ENCODE measurements at places on chromosomes 3 and 15.

- DNase-seq = no peak
Observed at GRCh38 chr3:150635526-150635925, 32.4 kb downstream of the SELENOT start.

- DNase-seq = no peak
Observed at GRCh38 chr15:79919749-79920511, 23.1 kb upstream of the MTHFS start.

GRCh38 chr3:89912031-89912430 lies 804.6 kb downstream of the EPHA3 start:
- DNase-seq = no peak

DNA sequence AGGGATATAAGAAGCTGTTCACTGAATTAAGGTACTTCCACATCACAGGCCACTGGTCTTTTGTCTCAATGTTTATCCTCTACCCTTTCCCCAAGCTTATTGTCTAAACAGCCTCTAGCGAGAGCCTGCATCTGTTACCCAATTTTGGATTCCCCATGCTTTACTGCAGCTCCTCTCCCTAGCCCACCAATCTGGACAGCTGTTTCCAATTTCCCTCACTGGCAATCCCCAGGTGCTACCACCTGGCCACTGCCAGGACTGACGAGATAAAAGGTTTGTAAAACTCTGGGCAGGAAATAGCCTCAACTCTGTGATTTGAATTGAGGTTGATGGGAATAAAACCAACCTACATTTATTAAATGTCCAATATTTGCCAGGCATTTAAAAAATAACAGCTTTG lies 58.0 kb upstream of the TEX9 start:
- no peak for DNase-seq

DNA sequence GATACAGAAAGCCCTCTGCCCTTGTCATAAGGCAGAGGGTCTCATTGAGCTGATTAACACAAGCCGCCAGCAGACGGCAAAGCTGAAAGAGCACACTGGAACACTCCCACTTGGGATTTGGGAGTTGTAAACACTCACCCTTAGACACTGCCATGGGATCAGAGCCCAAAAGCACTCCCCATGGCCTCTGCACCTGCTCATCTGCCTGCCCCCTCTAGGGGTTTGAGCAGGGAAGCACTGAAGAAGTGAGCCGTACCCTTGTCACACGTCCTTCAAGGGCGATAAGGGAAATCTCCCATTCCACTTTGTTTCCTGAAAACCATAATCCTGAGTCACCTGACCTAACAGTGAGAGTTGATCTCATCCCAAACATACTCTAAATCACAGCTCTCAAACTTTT lies 14.7 kb downstream of the FSIP1 start:
- DNase-seq = no peak

GRCh38 chr3:8441969-8442559 lies 59.6 kb upstream of the LMCD1 start:
- DNase-seq = no peak

DNA sequence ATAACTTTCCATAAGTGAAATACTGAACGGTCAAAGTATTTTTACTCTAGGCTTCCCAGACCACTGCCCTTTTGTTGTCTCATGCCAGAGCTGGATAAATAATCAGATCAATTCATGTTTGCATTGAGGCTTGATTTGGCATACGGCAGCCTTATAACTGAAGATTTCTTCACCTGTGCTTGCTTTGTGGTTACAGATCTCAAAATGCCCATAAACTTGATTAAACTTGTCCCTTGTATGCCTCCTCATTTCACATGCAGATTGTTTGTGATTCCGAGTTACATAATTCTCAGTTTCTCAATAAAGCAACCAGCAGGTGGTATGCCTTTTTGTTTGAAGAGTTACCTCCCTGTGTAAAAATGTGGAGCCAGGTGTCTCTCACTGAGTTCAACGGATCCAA lies 211.4 kb upstream of the LRIG1 start:
- DNase-seq = no peak

DNA sequence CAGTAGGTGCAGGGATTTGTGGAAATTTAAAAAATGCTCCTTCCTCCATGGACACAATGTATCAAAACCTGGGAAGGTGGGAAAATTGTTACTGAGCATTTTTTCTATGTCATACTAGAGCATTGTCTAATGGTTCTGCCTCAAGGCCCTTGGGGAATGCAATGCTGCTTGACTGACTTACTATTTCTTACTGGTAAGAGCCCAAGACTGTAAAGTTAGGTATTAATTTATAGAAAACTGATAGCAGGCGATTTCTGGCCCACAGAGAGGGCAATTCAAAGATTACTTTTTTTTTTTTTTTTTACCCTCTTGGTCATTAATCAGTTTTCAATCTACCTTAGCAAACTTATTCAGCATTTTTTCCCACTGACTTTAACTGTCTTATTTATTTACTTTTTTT lies 38.5 kb upstream of the MRPL3 start:
- no peak for DNase-seq

DNA sequence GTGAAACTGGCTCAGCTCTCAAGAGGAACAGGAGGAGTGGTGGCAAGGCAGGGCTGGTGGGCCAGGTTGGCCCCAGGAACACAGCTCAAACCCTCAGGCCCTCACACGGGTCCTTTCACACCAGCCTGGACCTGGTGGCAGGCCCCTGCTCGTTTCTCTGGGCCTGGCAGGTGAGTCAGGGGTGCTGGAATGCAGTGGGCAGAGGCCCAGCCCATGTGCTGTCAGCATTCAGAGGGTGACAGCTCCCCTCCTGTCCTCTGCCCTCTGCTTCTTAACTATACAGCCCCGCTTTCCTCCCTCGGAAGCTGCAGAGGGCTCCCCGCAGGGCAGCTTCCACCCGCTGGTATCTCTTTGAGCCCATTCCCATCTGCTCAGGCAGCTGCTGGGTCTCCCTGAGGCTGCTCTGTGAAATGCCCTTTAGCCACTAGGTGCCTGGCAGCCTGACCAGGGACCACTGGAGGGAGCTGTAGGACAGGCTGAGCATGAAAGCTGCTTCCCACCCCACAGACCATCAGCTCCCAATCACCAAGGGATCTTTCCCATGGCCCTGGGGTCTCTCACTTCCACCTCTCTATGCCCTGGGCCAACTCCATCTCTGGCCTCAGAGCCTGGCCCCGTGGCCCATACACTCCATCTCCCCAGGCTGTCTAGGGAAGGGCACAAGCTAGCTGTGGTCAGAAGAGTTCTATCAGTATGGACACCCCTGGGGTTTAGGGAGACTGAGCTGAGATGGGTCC lies 24.8 kb downstream of the SHF start:
- DNase-seq = peak; percentile 82

DNA sequence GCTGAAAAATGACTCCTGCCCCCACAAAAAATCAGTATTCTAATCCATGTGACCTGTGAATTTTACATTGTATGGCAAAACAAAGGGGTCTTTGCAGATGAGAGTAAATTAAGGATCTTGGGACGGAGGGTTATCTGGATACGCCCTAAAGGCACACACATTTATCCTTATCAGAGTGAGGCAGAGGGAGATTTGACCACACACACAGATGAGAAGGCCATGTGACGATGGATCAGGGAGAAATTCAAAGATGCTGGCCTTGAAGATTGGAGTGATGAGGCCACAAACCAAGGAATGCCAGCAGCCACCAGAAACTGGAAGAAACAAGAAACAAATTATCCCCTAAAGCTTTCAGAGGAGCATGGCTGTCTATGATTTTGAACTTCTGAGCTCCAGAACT lies 288.5 kb downstream of the XXYLT1 start:
- no peak for DNase-seq

DNA sequence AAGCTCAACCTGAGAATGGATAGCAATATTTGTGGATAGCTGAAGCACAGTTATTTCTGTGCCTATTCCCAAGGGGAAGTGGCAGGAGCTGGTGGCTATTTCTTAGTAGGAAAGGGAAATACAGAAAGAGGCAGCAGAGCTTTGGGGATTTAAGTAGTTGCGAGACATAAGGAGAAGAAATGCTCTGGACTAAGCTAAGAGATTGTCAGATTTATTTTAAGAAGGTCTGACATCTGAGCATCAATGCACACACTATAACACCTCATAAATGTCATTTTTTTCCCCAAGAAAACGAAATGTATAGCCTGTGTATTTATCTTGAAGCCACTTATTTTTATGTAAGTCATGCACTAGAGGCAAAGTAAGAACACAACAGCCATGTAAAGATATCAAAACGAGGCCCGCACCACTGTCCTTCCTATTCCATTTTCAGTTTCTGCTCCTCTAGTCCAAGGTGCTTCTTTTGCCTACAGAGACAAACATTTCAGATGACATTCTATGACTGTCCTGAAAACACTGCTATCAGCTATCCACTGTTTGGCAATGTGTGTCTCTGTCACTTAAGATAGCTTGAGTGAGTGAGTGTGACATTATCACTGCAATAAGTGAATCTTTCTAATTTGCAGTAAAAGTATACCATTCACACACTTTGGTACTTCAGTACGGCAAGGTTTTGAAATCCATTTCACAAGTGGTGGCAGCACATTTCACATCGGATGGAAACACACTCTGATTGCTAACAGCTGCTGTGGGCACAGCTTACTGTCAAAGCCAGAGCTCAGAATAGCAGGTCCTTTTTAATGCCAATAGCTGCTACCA lies 62.7 kb upstream of the ICE2 start:
- no peak for DNase-seq

- no peak for DNase-seq
Observed at GRCh38 chr3:190721330-190721729, 141.2 kb downstream of the GMNC start.

- no peak for DNase-seq
Observed at GRCh38 chr3:9809239-9809614, 835 bp upstream of the TTLL3 start.

- no peak for DNase-seq
Observed at GRCh38 chr3:45534632-45535031, 59.9 kb upstream of the LIMD1 start.

DNA sequence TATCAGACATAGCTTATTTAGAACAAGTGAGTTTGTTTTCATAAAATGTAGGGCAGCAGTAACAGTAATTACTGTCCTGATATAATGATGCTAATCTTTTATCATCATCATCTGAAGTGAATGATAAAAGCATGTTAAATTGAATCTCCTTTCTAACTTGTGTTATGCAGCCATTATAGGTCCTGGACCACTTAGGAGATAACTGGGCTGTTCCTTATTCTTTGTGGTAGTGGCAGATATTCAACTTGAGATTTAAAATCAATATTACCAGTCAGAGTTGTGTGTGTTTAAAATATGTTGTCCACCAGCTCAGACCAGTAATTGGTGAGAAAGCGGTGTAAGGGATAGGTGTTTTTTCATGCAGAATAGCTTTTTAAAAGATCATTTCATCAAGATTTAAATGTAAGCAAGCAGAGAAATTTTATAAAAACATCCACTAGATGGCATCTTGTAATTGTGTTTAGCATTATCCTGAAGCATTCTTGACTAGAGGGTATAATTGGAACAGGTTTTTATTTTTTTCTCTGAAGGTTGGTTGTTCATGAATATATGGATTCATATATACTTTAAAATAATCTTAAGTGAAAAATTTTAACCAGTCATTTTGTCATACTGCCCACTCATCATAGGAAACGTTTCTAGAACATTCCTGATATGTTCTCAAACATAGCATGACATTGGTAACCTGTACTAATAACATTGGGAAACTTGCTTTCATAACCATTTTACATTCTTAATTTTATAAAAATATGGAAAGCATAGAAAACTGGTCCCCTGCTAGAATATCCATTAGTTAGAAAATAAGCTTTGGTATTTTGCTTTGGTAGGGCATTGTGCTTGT lies 153.9 kb downstream of the BBX start:
- no peak for DNase-seq
